Heart right ventricle (tissue), 16 donors: ENCODE measurements at places on chromosomes 5 and 9. TPM values are rescaled to one million over a fixed set of nuclear protein-coding genes. Genes with fewer than 3 reads are reported as not detected.

DNA sequence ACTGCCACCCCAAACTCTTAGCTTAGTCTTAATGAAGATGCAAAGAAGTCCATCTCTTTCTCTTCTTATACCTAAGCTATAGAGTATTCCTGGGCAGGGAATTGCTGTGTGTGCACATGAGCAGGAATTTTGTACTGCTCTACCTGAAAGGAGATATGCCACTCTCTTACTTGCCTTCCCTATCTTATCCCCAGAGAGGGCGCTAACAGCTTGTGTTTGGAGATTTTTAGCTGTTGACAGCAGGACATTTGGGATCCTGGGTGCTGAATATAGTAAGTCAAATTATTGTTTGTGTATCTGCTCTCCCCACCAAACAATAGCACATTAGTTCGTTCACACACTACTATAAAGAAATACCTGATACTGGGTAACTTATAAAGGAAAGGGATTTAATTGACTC, 159.5 kb downstream of the GABRG2 start:
- H3K27ac ChIP-seq = no peak overlapping the region
- no peaks in the 10 kb centered on the region for H3K4me1 ChIP-seq
- no peak overlapping the region for H3K4me3 ChIP-seq
- no peaks in the 10 kb centered on the region for H3K36me3 ChIP-seq
- no peak for DNase-seq

DNA sequence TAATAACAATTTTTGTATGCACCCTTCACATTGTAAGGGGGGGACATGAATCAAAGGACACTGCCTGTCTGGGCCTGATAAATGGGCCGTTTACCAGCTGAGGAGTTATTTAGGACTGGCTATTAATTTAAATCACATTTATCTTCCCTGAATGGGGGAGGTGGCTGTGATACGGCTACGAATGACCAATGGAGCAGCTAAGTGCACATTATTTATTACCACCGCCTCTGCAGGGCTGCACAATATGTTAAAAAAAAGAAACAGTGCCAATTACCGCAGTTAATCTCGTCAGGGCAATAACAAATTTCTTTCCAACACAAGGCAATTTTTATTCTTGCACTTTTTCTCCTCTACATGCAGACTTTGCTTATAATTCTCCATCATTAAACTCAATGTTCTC, 318.4 kb downstream of the IRX2 start:
- H3K4me1 ChIP-seq = no peaks in the 10 kb centered on the region
- no peaks in the 10 kb centered on the region for H3K27me3 ChIP-seq
- DNase-seq = no peak
- H3K27ac ChIP-seq = no peak overlapping the region
- H3K4me3 ChIP-seq = no peak overlapping the region

DNA sequence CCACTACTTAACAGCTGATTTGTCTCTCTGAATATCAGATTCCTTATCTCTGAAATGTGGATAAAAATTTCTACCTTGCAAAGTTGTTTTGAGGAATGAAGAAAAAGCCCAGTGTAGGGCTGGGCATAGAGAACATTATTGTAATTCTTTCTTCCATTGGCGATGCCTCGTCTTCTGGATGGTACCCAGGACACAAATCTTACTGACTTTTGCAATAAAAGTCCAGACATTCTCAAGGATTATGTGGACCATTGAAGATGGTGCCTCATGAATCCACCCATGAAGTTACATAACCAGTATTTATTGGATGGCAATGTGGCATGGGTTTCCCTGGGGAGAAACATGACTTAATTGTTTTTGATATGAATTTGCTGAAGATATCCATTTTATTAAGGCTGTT, 33.1 kb downstream of the NNT start:
- no peaks in the 10 kb centered on the region for H3K36me3 ChIP-seq
- peaks cover 5% of the 10 kb centered on the region for H3K4me1 ChIP-seq
- H3K27me3 ChIP-seq = no peaks in the 10 kb centered on the region
- H3K4me3 ChIP-seq = no peak overlapping the region

GRCh38 chr5:43191740-43192557, at the start of gene NIM1K:
Gene NIM1K, plus strand, starts transcription at chr5:43192225. Its CDS starts 53,551 bp downstream, at chr5:43245776.
- peak within 1 kb of the TSS; percentile 75 for H3K4me3 ChIP-seq
- H3K27me3 ChIP-seq = no peaks in the 10 kb centered on the region
- H3K27ac ChIP-seq = no peak within 1 kb of the TSS
- no peaks in the 10 kb centered on the region for H3K36me3 ChIP-seq
- H3K4me1 ChIP-seq = peaks cover 14% of the 10 kb centered on the region

DNA sequence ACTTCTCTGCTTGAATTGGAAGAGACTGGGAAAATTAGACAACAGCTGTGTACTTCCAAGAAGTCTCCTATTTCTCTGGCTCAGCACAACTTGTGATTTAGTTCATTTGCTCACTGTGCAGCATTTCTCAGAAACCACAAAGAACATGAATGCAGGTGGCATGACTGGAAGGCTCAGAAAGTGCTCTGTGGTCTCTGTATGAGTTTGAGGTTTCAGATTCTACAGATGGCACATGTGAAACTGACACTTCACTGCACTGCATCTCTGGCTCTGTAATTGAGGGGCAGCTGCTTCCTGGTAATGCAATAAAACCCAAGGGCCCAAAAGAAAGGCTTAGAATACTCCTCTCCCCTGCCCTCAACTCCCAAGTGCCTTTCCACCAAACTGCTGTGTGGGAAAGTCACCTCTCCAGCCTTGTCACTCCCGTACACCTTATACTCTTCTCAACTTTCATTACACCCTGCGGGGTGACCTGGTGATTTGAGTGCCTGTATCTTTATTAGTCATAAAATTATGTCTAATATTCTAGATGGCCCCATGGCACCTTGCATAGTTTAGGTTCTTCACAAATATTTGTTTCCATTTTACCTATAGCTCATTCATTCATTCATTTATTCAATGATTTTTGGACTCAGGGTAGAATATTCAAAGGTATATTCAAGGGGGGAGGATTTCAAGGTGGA, 82.5 kb downstream of the ESM1 start:
- H3K27me3 ChIP-seq = peaks cover 18% of the 10 kb centered on the region
- no peak overlapping the region for H3K27ac ChIP-seq
- H3K36me3 ChIP-seq = no peaks in the 10 kb centered on the region
- H3K4me1 ChIP-seq = no peaks in the 10 kb centered on the region
- DNase-seq = no peak

GRCh38 chr5:10712574-10713366, 48.3 kb downstream of the DAP start:
- no peak for DNase-seq
- H3K4me1 ChIP-seq = peaks cover 4% of the 10 kb centered on the region
- H3K36me3 ChIP-seq = peaks cover 43% of the 10 kb centered on the region
- no peak overlapping the region for H3K27ac ChIP-seq
- no peaks in the 10 kb centered on the region for H3K27me3 ChIP-seq
- no peak overlapping the region for H3K4me3 ChIP-seq

DNA sequence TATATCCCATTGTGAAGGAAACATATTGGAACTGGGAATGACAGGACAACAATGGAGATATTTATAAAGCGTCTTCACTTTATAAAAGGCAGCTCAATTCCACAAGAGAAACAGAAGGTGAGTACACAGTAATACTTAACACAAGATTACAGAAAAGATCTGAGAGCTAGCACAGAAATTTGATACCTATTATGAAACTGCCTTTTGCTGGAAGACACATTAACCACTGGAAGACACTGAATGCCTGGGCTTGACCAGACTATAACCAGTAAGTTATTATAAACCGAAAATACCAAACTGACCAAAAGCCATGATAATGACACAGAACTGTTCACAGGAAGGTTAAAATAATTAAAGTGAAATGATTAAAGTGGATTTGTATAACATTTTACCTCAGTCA, 195.4 kb downstream of the NR2F1-AS1 start:
- no peak overlapping the region for H3K4me3 ChIP-seq
- no peak for DNase-seq
- H3K27ac ChIP-seq = no peak overlapping the region
- H3K4me1 ChIP-seq = no peaks in the 10 kb centered on the region

GRCh38 chr5:116576053-116576713, 1.6 kb upstream of the SEMA6A start:
- peak overlapping the region; percentile 79 for H3K27ac ChIP-seq
- H3K36me3 ChIP-seq = no peaks in the 10 kb centered on the region
- DNase-seq = peak; percentile 66
- H3K27me3 ChIP-seq = peaks cover 15% of the 10 kb centered on the region
- peaks cover 38% of the 10 kb centered on the region for H3K4me1 ChIP-seq

DNA sequence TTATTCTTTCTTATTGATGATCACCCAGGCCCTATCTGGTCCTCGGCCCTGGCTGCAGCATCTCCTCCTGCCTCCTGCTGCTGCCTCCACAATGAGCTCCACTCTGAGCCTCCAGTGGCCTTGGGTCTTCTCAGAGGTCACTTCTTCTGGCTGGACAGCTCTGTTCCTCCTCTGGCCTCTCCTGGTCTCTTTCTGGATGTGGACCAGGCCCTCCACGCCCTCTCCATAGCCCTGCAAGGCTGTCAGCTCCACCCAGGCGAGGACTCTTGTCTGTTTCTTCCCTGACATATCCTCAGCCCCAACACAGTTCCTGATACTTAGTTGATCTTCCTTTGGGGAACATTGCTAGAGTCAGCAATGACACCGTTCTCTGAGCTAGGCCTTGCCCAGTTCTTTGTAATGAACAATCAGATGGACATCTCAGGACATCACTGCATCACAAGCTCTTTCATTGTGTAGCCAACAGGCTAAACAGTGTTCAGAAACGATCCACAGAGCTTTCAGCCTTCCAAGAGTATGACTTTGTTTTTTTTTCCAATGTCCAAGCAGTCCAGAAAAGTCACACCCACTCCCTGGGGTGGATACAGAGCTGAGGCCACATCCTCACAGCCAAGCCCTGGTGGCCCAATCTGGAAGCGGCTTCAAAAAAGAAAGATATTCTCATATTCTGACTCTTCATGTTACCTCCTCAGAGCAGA, 62.5 kb upstream of the DNAH5 start:
- no peaks in the 10 kb centered on the region for H3K4me1 ChIP-seq
- H3K4me3 ChIP-seq = no peak overlapping the region
- H3K36me3 ChIP-seq = no peaks in the 10 kb centered on the region

- H3K27me3 ChIP-seq = no peaks in the 10 kb centered on the region
- no peaks in the 10 kb centered on the region for H3K36me3 ChIP-seq
- no peak overlapping the region for H3K27ac ChIP-seq
- H3K4me1 ChIP-seq = no peaks in the 10 kb centered on the region
- no peak overlapping the region for H3K4me3 ChIP-seq
Measured at GRCh38 chr5:145471831-145472612, 363.1 kb downstream of the PRELID2 start.

DNA sequence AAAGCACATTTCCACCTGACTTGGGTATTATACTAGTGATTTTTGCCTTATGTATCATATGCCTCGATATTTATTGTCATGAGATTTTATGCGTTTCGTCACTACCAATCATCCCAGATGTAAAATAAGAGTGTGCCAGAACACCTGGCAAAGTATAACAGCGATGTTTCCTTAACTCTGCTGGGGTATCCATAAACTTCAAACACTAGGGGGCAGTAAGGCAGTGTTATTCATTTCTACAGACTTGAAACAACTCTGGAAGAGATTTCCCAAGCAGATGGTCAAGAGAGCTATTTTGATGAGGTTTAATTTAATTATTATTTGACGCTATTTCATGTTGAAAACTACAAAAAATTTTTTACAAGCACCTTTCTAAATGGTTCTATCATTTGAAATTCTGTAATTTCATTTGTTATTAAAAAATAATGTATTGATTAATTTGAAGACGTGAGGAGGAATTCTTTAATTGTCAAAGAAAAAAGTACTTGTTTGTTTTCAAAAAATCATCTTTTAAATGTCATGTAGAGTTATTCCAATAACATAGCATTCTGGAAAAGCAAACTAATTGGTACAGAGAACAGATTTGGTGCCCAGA, 388.5 kb upstream of the CTNND2 start:
- H3K27ac ChIP-seq = no peak overlapping the region
- no peaks in the 10 kb centered on the region for H3K36me3 ChIP-seq
- DNase-seq = no peak
- H3K27me3 ChIP-seq = no peaks in the 10 kb centered on the region

DNA sequence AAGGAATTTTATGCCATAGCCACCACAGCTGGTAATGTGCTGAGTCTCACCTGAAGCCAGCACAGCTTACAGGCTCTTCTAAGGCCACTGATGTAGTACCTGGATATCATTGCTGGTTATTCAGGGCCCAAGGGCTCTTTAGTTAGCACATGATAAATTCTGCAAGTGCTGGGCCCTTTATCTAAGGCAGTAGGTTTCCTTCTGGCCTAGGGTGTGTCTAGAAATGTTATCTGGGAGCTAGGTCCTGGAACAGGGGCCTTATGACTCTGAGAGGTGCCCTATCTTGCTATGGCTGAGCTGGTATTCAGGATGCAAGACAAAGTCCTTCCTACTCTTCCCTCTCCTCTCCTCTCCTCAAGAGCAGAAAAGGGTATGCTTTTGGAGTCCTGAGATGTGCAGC, 1424.5 kb upstream of the NUDT12 start:
- no peak overlapping the region for H3K27ac ChIP-seq
- no peaks in the 10 kb centered on the region for H3K27me3 ChIP-seq
- no peak overlapping the region for H3K4me3 ChIP-seq
- H3K4me1 ChIP-seq = no peaks in the 10 kb centered on the region
- no peak for DNase-seq
- no peaks in the 10 kb centered on the region for H3K36me3 ChIP-seq

DNA sequence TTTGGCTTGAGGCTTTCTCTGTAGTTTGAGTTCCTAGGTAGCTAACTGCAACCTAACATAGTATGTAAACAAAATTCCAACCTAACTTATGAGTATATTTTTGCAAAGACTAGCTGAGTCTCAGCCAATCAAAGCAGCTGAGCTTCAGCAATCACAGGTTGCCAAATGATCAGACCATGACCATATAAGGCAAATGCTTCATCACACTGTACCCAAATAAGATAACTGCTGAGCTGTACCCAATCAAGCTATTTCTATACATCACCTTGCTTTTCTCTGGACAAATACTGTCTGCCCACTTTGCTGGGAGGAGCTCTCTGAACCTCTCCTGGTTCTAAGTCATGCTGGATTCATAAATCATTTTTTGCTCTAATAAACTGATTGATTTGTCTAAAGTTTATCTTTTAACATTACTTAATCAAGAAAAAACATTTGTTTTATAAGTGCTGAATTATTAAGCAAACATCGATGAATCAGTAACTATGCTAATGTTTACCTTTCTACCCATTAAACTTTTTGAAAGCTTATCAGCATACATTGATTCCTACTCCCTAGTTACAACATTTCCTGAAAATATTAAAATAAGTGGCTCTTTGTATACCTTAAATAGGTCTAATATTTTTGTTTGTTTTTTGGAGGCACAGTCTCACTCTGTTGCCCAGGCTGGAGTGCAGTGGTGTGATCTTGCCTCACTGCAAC, 129.7 kb upstream of the PCA3 start:
- no peak overlapping the region for H3K27ac ChIP-seq
- no peaks in the 10 kb centered on the region for H3K36me3 ChIP-seq
- H3K27me3 ChIP-seq = no peaks in the 10 kb centered on the region
- no peak for DNase-seq
- no peaks in the 10 kb centered on the region for H3K4me1 ChIP-seq

GRCh38 chr5:140166911-140167310, 8.1 kb upstream of the CYSTM1 start:
- no peaks in the 10 kb centered on the region for H3K4me1 ChIP-seq
- no peaks in the 10 kb centered on the region for H3K27me3 ChIP-seq
- no peaks in the 10 kb centered on the region for H3K36me3 ChIP-seq
- no peak for DNase-seq
- no peak overlapping the region for H3K4me3 ChIP-seq

- H3K36me3 ChIP-seq = no peaks in the 10 kb centered on the region
- H3K4me1 ChIP-seq = peaks cover 40% of the 10 kb centered on the region
- H3K27ac ChIP-seq = no peak overlapping the region
- no peaks in the 10 kb centered on the region for H3K27me3 ChIP-seq
Measured at GRCh38 chr5:157917899-157918809, 59.2 kb upstream of the CLINT1 start.

Gene PLK2
- 76.8 TPM for total RNA-seq

Gene PCDHA9
- 0.15 TPM for total RNA-seq

Gene CCL21
- total RNA-seq = 12.6 TPM
